ENCODE measurements at places on chromosomes 11 and 22.

- DNase-seq = no peak
These were observed 285.8 kb downstream of the SOX6 start for GRCh38 chr11:16070573-16070972.

DNA sequence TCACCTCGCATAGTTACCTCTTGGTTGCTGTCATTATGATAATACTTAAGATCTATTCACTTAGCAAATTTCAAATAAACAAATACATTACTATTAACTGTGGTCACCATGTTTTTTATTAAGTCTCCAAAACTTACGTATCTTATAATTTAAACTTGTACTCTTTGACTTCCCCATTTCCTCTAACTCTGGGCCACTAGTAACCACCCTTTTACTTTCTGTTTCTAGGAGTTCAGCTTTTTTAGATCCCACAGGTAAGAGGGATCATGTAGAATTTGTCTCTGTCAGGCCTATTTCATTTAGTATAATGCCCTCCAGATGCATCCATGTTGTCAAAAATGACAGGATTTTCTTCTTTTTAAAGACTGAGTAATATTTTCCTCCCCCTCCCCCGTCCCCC is 212.4 kb upstream of the C11orf87 start:
- DNase-seq = no peak

DNA sequence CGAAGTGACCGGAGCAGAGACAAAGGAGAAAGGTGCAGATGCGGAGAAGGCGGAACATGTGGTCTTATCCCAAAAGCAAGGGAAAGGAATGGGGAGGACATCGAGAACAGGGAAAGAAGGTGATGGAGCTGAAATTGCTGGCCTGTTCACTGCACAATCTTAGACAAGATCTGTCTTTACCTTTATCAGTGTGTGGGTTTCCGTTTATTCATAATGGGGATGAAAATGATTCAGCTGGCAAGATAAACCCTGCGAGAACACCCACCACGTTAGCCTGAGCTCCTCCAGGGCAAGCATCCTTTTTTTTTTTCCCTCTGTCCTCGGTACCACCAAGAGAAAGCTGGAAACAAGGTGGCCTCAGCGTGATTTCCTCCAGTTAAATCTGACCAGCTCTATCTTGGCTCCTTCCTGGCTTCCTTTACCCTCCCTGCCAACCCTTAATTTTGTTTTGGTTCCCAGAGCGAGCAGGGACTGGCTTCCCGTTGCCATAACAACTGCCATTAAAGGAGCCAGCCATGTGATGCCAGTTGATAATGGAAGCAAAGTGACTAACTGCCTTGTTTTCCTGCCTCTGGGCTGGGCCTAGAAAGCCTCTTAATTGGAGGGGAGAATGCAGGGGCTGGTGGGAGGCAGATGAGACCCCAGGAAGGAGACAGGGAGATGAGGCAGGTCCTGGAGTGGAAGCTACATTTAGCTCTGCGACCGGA is 4.2 kb downstream of the SGSM1 start:
- no peak for DNase-seq

GRCh38 chr11:9264316-9265210 is 587 bp downstream of the DENND5A start:
- no peak for DNase-seq

- no peak for DNase-seq
These were observed 432.1 kb downstream of the BRD1 start for GRCh38 chr22:49395617-49396016.

GRCh38 chr11:47111318-47111804 is 65.3 kb downstream of the ARFGAP2 start:
- no peak for DNase-seq

DNA sequence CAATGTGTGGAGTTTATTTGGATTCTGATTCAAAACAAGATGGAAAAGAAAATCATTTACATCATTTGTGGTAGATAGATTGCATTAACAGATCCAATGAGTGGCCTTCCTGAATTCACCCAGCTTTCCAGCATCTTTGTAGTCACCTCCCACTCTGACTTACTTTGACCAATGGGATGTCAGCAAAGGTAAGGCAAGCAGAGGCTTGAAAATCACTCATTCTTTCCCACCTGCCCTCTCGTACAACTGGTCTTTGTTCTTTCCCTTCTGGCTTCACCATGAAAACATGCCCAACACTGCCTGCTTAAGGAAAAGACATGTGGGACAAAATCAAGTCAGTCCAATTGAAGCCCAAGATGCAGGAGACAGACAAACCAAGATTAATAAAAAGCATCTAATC is 202.1 kb downstream of the TTC28 start:
- no peak for DNase-seq

- DNase-seq = no peak
These were observed 123.7 kb upstream of the NECTIN1 start for GRCh38 chr11:119852741-119853140.

- no peak for DNase-seq
These were observed 4.0 kb upstream of the NRXN2 start for GRCh38 chr11:64726867-64727530.

DNA sequence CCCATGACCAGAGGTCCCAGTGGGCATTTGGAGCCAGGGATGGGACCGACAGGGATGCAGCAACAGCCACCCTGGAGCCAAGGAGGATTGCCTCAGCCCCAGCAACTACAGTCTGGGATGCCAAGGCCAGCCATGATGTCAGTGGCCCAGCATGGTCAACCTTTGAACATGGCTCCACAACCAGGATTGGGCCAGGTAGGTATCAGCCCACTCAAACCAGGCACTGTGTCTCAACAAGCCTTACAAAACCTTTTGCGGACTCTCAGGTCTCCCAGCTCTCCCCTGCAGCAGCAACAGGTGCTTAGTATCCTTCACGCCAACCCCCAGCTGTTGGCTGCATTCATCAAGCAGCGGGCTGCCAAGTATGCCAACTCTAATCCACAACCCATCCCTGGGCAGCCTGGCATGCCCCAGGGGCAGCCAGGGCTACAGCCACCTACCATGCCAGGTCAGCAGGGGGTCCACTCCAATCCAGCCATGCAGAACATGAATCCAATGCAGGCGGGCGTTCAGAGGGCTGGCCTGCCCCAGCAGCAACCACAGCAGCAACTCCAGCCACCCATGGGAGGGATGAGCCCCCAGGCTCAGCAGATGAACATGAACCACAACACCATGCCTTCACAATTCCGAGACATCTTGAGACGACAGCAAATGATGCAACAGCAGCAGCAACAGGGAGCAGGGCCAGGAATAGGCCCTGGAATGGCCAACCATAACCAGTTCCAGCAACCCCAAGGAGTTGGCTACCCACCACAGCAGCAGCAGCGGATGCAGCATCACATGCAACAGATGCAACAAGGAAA is 27.3 kb upstream of the L3MBTL2 start:
- DNase-seq = no peak

GRCh38 chr11:60204922-60205321 is 22.0 kb upstream of the MS4A6A start:
- DNase-seq = no peak
